ELF-1 (cell line): ENCODE measurements at places on chromosomes 13 and 19.

DNA sequence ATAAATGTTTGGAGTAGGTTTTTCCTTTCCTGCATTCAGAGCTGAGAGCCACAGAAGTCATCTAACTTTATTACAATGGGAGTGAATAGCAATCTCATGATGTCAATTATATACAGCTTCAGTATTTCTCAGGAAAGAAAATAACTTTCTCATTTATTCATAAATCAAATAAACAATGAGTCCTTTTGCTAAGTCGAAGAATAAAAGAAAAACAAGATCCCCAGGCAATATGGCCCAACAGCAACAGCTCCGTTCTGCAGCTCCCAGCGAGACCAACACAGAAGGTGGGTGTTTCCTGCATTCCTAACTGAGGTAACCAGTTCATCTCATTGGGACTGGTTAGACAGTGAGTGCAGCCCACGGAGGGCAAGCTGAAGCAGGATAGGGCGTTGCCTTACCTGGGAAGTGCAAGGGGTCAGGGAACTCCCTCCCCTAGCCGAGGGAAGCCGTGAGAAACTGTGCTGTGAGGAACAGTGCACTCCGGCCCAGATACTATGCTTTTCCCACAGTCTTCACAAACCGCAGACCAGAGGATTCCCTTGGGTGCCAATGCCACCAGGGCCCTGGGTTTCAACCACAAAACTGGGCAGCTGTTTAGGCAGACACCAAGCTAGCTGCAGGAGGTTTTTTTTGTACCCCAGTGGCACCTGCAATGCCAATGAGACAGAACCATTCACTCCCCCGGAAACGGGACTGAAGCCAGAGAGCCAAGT, 128.2 kb downstream of the SLITRK1 start:
- DNase-seq = no peak

GRCh38 chr13:99392470-99393135, 85.4 kb upstream of the GPR183 start:
- no peak for DNase-seq

DNA sequence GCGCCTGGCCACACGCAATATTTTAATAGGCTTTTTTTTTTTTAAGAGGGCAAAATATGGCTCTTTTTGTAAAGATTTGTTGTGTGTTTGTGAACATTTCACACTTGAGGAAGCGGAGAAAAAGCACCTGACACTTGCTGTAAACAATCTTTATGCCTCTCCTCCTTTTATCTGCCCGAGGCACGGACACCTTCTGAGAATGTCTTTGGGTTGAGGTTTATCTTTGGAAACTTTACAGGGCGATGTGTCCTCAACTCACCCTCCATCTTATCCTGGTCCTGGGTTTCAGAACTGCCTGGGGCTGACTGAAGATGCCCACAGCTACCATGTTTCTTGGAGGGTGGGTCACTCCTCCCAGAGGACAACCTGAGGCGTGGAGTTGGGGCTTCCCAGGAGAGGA, 44.0 kb downstream of the ZNF627 start:
- DNase-seq = no peak

DNA sequence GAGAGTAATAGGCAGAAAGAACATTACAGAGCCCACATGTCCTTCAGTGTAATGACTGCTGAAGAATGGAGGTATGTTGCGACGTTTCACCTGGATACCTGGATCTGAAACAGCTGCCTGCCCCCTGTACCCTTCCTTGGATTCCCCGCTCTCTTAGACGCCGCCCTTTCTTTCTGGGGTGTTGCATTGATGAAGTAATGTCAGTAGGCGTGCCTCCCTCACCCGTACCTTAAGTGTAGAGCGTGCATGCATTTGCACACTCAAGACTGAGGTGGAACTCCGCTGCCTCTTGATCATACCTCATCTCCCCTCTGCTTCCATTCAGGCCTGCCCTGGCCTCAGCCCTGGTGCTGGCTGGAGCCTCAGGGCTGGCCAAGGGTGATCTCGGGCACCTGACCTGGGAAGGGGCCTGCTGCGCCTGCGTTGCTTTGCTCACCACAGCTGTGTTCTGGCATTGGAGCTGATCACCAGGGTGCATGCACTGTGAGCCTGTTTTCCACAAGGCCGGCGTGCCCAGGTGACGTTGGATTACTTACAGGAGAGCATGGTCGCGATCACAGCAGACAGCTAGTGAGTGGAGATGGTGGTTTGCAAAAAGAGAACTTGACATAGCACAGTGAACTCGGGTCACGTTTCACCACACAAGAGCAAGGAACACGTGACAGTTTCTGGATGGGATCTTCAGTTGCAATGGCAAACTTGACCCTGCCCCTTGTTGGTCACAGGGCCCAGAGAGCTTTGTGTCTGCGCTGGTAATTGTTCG, 99.0 kb downstream of the ARHGEF7 start:
- DNase-seq = no peak

- DNase-seq = no peak
These were observed 1.0 kb downstream of the CACNA1A start for GRCh38 chr19:13505164-13505695.

DNA sequence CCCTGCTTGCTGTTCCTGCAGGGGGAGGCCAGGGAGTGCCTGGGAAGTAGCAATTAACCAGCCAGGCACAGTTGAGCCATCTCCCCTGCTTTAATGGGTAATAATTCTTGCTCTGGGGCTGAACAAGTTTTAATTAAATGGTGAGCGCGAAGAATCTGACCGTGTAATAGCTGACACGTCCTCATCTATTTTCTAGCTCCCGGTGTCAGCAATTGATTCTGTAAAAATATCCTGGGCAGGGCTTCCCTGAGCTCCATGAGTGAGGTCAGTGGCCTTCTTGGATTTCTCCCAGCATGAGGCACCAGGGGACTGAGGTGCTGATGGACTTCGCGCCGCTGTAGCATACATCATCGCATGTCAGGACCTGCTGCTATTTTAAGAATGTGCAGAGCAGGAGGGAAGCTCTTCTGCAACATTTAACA, 26.9 kb downstream of the SIPA1L3 start:
- no peak for DNase-seq

GRCh38 chr13:101492251-101492910, 39.9 kb downstream of the ITGBL1 start:
- DNase-seq = no peak

DNA sequence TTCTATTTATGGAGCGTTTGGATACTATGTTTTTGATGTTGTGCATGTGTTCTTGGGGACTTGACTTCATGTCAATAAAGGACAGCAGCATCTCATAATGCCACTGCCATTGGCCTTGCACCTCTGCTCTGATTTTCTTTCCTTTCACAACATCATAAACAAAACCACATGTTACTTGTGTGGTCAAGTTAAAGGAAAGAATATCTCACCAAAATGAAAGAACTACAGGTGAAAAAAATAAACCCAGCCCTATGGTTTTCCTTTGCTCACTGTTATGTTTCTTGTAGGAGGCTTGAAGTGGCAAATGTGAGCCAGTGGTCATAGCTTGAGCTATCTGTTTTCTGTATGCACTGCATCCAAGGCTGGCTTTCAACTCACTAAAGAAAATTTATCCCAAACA, 240.4 kb downstream of the KCNRG start:
- DNase-seq = no peak

GRCh38 chr13:100662468-100663211, 12.0 kb downstream of the TMTC4 start:
- no peak for DNase-seq
